COLO829 (cell line): ENCODE measurements at places on chromosomes 1 and 21.

DNA sequence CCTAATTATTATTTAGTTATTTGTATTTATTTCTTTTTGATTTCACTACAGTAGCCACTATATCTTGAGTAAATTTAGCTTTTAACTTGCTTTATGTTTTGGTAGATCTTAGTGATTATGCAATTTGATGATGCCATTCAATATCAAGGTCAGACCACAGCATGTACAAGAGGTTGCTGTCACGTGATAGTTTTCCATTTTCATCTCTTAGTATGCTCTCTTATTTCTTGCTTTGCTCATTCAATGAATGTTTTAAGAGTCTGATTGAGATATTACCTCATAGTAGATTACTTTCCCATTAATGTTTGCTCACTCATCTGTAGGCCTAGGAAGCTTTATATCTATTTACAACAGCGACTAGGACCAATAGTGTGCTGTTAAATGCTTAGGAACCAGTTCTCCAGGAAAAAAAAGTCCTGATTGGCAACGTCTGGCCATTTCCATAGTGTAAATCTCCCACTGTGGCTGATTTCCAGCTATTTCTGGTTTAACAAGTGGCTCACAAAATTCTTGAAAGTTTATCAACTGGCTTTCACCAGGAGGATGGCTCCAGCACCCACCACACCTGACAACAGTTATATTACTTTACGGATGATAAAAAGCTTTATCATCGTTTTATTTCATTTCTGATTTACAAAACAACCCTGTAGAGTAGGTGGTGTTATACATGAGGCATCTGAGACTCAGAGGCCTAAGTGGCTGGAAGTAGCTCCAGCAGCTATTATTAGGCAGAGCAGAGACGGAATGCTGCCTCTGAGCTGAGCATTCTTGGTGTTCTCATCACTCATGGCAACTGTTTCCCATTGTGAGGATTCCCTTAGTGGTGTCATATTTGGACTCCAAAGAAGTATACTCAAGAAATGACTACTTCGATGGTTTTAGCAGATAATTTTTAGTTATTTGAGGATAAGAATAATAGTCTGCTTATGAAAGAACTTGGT, 235.2 kb downstream of the DISC1 start:
- DNase-seq, result no peak

- DNase-seq, result no peak
Measured at GRCh38 chr1:227325156-227325555, 6.9 kb upstream of the CDC42BPA start.

GRCh38 chr1:43276673-43277072, 6.9 kb downstream of the TMEM125 start:
- DNase-seq, result no peak

- DNase-seq, result no peak
Measured at GRCh38 chr1:171221665-171222591, 26.4 kb upstream of the FMO1 start.

- no peak for DNase-seq
Measured at GRCh38 chr1:228937851-228938536, 202.7 kb downstream of the RHOU start.

- DNase-seq, result no peak
Measured at GRCh38 chr1:231629132-231629531, 2.5 kb downstream of the DISC1 start.

GRCh38 chr1:56097713-56098112, 481.6 kb downstream of the PLPP3 start:
- DNase-seq, result no peak

- peak; percentile 86 for DNase-seq
Measured at GRCh38 chr1:160108888-160109662, 6.5 kb upstream of the ATP1A2 start.

DNA sequence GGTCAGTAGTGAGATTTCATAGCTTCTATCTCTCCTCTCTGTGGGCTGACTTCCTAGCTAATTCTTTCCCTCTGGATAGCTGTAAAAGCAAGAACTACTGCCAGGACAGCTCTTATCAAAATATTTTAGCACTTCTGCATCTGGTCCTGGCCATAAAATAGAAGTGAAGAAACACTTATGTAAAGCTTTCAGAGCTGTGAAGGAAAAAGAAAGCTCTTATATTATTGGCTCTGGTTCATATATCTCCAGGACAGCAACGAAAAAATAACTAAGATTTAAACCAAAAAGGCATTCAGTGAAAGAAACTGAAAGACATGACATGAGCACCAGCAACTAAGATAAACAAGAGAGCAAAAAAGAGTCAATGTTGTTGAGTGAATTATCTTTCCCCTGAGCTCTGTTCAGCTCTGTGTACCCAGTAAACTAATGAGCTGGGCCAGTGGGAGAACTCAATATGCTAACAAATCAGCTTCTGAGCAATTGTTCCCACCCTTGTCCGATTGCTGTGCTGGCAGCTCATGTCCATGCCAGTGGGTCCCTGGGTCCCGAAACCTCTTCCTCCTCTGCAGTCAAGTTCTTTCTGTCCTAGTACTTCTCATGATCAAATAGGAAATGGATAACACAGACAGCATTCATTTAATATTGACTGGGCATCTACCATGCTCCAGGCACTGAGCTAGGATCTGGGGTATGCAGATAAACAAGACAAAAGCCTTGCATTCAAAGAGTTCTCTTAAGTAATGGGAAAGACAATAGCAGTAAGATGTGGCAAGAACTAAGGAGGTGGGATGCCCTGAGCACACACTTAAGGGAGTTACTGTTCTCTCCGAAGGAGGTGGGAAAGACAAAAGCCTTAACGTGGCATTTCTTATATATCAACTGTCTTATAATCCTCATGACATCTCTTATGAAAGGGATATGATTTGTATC, 45.3 kb upstream of the MAN1A2 start:
- DNase-seq, result no peak
